Suppressor macrophage treated with lipopolysaccharide for 1 hour (primary cell): ENCODE measurements at places on chromosomes 7 and 10.

GRCh38 chr7:83957333-83957732, 237.3 kb downstream of the SEMA3A start:
- no peak for DNase-seq

GRCh38 chr10:119634219-119634544, 17.0 kb upstream of the BAG3 start:
- DNase-seq = peak; percentile 53

- no peak for DNase-seq
These were observed 145.9 kb downstream of the NRCAM start for GRCh38 chr7:108310351-108310750.

DNA sequence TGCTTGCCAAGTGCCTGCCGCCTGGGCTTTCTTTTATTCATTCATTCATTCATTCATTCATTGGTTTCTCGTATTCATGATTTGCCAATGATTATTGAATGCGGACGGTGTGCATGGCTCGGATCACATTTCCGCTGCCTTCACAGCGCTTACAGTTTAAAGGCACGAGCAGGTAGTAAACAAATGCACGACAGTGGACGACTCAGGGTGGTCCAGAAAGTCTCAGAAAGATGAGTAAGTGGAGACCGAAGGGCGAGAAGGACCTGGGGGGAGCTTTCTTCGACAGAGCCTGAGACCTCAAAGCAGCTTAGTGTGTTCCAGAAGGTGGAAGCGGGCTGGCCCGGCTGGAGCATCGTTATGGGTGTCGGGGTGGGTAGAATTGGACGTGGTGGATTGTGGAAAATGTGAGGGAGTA, 506 bp downstream of the MCM10 start:
- no peak for DNase-seq

DNA sequence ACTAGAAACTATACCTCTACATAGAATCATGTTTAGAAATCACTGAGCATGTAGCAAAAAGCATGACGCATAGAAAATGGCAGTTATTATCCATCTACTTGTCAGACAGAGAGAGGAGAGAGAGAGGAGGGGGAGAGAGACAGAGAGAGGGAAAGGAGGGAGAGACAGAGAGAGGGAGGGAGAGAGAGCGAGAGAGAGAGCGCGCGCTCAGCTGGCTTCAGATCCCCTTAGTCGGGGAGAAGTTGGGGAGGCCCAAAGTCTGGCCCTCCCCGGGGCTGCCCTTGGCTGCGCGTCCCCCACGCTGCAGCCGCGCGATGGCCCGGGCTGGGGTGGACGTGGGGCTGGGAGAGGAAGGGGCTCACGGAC, 37.0 kb downstream of the CNPY1 start:
- DNase-seq = no peak

DNA sequence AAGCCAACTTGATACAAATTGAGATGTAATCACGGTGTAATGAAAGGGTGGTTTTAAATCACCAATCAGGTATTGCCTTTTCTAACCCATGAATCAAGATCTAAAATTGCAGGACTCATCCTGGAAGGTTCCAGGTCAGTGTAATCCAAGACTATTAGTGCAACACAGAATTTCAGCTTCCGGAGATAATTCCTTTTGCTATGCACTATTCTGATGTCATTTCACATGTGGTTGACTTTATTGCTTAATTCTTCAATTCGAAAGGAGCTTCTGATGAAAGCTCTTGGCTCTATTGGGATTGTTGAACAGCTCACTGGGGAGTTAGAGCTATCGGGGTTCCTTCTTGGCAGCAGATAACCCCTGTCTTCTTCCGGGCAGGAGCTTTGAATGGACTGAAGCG, 147.4 kb upstream of the INSYN2A start:
- no peak for DNase-seq

GRCh38 chr10:67808704-67809103, 29.3 kb downstream of the DNAJC12 start:
- no peak for DNase-seq

DNA sequence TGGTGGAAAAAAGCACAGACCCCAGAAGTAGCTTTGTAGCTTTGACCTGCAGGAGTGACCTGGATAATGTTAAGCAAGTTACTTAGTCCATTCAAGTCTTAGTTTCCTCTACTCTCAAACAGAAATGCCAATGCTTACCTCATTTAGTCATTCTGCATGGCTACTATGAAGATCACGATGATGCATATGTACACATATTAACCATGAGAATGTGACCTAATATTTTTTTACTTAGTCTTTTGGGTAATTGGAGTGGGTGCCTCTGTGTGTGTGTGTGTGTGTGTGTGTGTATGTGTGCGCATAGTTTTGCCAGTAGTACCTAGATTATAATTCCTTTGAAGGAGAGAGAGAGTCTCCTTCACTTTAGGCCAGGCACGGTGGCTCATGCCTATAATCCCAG, 95.8 kb downstream of the NRP1 start:
- no peak for DNase-seq
